ENCODE measurements at places on chromosomes 12 and 14.

DNA sequence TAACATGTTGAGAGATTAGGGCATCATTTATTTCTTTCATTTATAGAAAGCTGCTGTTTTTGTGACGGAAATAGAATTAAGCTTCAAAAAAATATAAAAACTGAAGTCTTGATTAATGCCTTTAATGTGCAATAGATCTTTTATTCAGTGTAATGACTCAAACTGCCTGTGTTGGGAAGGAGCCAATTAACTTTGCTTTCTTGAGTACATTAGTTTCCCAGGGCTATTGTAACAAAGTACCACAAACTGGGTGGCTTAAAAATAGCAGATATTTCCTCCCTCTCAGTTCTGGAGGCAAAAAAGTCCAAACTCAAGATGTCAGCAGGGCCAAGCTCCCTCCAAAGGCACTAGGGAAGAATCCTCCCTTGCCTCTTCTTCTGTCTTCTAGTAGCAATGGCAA lies 36.6 kb downstream of the EID3 start:
- DNase-seq = no peak

- peak; percentile 56 for DNase-seq
Observed at GRCh38 chr12:59056966-59057365, 136.7 kb upstream of the LRIG3 start.

DNA sequence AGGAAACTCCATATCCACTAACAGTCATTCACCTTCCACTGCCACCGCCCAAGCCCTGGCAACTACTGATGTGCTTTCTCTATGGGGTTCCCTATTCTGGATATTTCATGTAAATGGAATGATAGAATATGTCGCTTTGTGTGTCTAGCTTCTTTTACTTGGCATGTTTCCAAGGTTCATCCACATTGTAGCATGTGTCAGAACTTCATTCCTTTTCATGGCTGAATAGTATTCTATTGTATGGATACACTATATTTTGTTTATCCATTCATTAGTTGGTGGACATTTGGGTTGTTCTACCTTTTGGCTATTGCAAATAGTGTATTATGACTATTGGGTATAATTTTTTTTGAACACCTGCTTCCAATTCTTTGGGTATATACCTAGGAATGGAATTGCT lies 8.6 kb downstream of the POU6F1 start:
- DNase-seq = no peak

DNA sequence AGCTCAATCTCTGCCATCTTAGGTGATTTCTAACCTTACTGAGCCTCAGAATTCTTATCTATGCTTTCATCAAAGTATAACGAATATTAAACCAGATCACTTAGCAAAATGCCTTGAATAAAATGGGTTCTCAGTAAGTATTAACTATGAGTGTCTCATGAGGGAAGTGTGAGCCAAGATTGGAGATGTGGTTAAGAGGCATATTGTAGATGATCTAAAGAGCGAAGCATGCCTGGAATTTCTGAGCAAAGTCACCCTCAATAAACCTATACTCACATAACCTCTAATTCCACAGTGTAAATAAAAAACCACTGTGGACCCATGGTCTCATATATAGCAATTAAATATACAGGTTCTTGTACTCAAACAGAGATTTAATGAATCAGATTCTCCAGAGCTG lies 193.1 kb upstream of the FSCB start:
- no peak for DNase-seq

- DNase-seq = no peak
Observed at GRCh38 chr14:92928258-92928629, 5.3 kb downstream of the CHGA start.

DNA sequence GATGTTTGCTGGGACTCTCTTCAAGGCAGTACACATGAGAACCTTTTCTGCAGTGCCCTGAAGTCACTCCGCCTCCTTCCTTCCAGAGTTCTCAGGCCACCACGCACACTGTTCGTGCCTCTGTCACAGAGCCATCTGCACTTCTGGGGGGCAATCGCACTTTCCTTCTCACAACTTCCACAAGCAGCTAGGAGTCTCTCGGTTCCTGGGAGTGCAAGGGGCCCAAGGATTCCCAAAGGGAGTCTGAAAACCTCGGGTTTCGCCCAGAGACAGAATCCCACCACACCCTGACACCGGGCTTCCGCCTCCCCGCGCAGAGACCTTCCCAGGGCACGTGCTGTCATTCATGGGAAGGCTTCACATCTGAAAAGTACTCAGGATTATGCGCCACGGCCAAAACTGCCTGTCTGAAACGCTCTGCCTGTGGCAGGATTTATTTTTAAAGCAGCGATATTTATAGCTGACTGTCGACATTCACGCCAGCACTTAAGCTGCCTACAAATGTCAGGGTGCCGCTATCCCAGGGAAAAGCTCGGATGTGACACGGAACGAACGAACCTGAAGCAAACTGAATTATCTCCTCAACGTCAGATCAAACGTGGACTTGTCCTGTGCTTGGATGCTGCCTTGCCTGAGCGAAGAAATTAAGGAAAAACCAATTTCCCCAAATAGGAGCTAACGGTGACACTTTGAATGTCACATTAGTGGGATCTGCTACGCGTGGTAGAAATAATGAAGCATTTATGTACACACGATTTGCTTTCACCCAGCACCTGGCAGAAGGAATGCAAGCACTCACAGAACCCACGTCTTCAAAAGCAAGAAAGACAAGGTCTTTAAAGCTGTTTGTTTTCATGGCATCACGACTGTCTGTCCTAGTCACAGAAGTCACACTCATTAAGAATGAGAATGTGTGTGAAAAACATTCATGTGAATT lies 154.0 kb downstream of the PIWIL1 start:
- DNase-seq = peak; percentile 31

GRCh38 chr12:33634544-33634943 lies 194.9 kb upstream of the SYT10 start:
- no peak for DNase-seq

Data from retina (tissue), 1 donor.